ENCODE measurements at places on chromosomes 13 and 19. TPM values are rescaled to one million over a fixed set of nuclear protein-coding genes. Genes with fewer than 3 reads are reported as not detected.

Gene SERPINE3
- 0.07 TPM for total RNA-seq

Gene SBK2
- total RNA-seq = not detected

Gene DAND5
- total RNA-seq = not detected

Gene ATP4B
- not detected for total RNA-seq

Gene GPR183
- total RNA-seq = not detected

Gene CEBPG
- total RNA-seq = 30.2 TPM

Gene FLT1
- total RNA-seq = 268 TPM

Gene FPR2
- total RNA-seq = not detected

Gene CYP2A6
- not detected for total RNA-seq

Gene ENOX1
- total RNA-seq = 11.0 TPM
